NCI-H1436 treated with DMSO at 0.1 percent for 48 hours (cell line): ENCODE measurements at places on chromosomes 4 and X.

DNA sequence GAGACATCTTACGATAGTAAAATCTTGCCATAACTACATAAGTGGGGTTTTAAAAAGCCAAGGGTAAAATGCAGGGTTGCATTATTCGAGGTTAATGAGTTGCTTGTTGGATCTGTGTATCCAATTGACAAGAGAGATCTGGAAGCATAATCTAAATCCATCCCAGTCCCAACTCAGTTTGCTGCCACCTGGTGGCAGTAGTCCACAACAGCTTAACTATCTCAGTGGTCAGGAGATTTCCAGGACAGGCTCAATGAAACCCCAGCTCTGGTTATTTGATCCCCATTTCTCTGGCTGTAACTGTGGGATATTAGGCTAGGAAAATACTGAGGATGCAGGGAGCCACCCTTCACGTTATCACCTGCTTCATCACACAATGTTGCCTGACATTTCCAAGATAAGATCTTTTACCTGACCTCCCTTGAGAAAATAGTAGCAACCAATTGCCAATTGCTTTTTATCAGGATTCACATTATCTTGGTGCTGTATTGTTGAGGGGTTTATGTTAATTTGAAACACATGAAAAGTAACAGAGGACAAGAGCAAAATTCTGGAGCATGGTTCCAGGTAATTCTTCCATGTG lies 88.2 kb upstream of the TNIP3 start:
- no peak for DNase-seq

- DNase-seq = no peak
These were observed 775.9 kb upstream of the FTHL17 start for GRCh38 chrX:31847773-31848172.

- DNase-seq = no peak
These were observed 2.9 kb downstream of the TMEM131L start for GRCh38 chr4:153469031-153469430.

- DNase-seq = no peak
These were observed 175.8 kb downstream of the RASL11B start for GRCh38 chr4:53037892-53038291.

GRCh38 chrX:132086672-132087071 lies 41.1 kb downstream of the FRMD7 start:
- no peak for DNase-seq

- no peak for DNase-seq
These were observed 54.7 kb upstream of the LAS1L start for GRCh38 chrX:65589304-65589703.

DNA sequence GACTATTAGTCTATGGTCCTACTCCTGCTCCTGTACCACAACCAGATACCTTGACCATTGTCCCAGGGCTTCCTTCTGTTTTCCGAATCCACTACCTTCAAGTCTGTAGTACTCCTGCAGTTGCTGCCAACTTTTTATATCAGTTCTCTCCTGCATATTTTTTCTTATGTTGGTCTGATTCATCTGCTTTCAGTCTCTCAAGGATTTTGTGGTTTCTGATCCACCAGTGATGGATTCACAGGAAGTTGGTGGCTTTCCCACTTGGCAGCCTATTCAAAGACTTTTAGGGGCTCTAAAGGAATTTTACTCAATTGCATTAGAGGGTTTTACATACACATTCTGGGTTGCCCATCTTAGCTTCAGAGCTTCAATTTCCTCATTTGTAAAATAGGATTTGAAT lies 23.6 kb downstream of the KIF4A start:
- DNase-seq = no peak
